ENCODE measurements at places on chromosomes 7 and 10.

GRCh38 chr10:117442944-117443685 is 67.9 kb upstream of the PDZD8 start:
- DNase-seq = peak; percentile 85

GRCh38 chr7:69433081-69433480 is 165.2 kb upstream of the AUTS2 start:
- DNase-seq = no peak

DNA sequence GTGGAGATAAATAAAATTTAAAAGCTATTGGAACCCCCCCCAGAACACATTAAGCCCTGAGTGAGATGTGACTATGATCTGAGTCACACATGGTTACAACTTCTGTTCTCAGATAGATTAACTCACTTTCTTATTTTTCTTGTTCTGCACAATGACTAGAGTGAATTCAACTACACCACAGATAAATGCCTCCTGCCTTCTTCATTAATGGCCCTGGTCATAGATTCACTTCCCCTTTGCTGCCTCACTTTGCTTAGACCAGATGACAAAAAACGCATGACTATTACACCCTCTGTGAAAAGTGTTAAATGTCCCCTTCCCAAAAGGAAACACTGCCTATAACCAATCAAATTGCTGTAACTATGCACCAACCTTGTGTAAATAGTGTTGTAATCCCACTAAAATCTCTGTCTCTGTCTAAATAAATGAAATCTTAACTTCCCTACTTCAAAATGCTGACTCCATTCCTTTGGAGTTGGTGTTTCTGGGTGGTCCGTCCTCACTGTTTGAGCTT is 49.4 kb downstream of the AKR1D1 start:
- peak; percentile 5 for DNase-seq

DNA sequence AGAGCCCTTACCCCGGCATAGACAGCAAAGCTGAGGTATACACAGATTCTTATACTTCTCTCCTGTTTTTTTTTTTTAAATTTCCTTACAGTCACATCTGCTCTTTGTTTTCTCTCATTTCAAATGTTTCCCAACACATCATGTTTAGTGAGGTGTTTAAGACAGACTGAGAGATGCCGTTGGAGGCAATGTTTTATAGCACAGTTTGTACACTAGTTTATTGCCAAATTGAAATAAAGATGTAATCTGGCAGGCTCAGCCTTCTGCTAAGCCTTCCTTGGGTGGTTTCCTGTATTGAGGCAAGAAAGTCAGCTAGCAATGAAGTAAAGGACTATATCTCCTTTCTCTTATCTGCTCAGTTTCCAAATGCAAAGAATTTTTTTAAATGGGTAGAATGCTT is 393.4 kb downstream of the SORCS1 start:
- peak; percentile 70 for DNase-seq

DNA sequence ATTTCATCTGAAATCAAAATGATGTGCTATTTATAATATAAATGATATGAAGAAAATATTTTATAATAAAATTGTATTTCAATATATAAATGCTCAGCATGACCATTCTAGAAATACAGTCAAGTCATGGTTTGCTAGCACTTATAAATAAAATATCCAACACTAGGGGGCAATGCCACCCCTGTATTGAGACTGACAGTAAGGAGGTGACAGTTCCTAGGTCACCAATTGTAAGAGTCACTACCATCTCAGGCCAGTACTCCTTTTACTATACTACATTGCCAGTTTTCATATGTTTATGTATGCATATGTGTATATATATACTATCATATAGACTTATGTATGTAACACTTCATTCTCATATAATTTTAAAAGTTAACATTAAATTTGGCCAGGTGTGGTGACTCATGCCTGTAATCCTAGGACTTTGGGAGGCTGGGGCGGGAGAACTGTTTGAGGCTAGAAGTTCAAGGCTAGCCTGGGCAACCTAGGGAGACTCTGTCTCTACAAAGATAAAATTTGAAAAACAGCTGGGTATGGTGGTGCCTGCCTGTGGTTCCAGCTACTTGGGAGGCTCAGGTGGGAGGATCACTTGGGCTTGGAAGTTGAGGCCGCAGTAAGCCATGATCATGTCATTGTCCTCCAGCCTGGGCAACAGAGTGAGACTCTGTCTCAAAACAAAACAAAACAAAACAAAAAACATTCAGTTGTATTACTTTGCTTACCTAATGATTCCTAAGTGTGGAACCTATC is 2.4 kb upstream of the CNOT4 start:
- peak; percentile 43 for DNase-seq

- peak; percentile 72 for DNase-seq
Observed at GRCh38 chr7:51315393-51316261, 982 bp downstream of the COBL start.

DNA sequence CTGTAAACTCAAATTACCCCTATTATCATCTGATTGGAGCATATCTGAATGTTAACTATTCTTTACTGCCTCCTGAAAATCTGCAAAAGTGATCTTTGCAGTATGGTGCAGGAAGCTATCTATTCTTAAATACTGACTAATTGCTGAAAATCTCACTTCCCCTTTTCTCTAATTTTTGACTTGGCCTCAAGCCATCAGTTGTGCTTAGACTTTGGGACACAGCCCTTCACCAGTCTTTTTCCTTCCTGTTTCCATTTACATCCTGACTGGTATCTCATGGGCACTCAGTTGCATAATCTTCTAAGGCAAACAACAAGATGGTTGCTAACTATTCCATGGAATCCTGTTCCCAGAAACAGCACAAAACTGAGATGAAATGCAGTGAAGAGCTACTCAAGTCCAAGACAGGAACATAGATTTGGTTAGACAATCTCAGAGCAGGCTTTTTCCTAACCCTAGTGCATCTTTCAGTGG is 228.5 kb downstream of the SORCS1 start:
- DNase-seq = no peak

GRCh38 chr10:43627942-43628341 is 20.7 kb downstream of the ZNF32 start:
- DNase-seq = no peak

DNA sequence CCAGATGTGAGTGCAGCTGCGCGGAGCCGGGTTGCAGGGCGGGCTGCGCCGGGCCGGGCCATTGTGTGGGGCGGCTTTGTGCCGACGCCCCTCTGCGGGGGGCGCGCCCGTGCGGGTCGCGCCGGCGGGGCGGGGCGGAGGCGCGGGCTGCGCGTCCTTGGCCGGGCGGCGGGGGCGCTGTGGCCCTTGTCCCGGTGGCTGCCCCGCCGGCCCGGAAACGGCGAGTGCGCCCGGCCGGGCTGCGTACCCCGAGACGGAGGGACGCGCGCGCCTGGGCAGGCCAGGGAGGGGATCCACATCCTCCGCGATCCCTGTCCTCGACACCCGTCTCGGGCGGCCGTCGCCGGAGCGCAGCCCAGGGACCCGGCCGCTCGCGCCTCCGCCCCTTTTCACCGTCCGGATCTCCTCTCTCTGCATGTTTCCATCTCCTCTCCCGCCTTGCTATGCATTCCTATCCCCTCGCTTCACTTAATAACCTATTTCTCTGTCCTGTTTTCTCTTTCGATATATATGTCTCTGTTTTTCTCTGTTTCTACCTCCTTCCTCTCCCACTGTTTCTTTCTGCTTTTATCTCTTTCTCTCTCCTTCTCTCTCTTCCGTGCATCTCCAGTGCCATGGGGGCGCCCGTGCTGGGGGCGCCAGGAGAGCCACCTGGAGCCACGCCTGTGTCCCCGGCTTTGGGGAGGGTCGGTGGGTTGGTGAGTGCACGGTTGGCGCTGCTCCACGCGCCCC is 765 bp downstream of the PFKFB3 start:
- peak; percentile 82 for DNase-seq

DNA sequence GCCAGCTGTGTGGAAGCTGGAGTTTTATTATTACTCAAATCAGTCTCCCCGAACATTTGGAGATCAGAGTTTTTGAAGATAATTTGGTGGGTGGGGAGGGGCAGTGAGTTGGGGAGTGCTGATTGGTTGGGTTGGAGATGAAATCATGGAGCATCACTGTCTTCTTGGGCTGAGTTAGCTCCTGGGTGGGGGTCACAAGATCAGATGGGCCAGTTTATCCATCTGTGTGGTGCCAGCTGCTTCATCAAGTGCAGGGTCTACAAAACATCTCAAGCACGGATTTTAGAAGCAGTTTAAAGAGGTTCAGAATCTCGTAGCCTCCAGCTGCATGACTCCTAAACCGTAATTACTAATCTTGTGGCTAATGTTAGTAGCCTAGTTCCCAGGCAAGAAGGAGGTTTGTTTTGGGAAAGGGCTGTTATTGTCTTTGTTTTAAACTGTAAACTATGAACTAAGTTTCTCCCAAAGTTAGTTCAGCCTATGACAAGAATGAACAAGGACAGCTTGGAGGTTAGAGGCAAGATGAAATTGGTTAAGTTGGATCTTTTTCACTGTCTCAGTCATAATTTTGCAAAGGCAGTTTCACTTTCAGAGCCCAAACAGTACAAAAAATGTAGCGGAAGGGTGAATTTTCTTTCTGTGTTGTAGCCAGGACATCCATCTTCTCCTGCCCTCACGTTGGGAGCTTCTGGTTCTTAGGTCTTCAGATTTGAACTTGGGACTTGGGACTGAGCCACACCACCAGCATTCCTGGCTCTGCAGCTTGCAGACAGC is 43.1 kb downstream of the KLF6 start:
- DNase-seq = no peak

- no peak for DNase-seq
Observed at GRCh38 chr10:11358011-11358410, 253.4 kb downstream of the USP6NL start.

DNA sequence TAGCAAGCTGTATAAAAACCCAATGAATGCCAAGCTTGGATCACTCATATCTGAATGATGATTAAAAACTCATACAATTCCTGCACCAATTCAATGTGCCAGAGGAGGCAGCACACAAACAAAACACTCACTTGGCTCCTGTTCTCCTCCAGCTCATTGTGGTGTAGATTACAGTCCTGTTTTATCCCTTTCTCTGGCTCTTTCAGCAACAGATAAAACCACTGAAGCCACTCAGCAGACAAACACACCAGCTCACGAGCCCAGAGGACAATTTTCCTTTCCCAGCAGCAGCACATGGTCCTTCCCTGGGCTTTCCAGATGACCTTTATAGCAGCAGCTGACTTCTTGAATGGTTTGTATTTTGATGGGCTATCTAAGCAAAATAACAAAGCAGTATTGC is 107.3 kb upstream of the STARD3NL start:
- DNase-seq = peak; percentile 44

GRCh38 chr10:100334762-100335161 is 4.7 kb upstream of the PKD2L1 start:
- no peak for DNase-seq

GRCh38 chr7:112080441-112080840 is 125.8 kb downstream of the DOCK4 start:
- DNase-seq = peak; percentile 26

- peak; percentile 87 for DNase-seq
Observed at GRCh38 chr10:103554488-103555324, 61.2 kb downstream of the NEURL1 start.

DNA sequence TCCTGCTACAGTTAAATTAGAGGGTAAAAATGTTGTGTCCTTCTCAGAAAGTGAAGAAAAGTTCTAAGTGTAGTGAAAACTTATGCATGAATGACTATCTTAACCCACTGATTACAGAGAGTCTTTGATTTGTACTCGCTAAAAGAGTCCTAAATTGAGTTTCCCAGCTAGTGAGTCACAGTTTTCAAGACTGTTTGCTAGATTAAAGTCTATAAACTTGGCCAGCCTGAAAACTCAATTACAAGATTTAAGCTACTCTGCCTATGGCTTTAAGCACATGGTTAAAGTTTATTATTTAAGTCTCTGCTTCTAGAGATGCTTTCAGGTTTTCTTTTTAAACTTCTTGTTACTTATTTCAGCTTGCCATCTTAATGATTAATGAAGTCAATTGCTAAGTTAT is 44.4 kb downstream of the MRPS24 start:
- no peak for DNase-seq

DNA sequence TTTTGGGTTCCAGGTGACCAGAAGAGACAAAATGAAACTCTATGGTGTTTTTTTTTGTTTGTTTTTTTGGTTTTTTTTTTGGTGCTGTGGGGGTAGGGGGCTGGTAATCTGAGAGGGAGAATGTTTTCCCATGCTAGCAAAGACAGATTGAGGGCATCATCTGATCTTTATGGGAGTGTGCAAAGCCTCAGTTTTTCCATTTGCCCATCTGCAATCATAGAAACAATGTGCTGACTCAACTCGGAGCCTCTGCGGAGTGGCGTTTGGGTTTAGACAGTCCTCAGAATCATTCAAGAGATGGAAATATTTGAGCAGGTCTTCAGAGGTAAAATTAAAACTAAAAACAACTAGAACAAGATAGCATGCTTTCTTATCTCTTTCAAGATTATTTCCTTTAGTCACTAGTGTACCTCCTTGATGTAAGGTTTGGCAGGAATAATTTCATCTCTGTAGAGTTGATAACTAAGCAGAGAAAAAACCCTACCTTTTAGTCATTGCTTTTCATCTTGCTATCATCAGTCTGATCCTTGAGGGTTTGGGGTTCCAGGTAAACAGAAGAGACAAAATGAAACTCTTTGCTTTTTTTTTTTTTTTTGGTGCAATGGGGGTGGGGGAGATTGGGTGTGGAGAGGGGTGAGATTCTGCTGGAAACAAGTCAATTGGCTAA is 18.0 kb downstream of the CNNM2 start:
- no peak for DNase-seq

GRCh38 chr10:42754155-42755027 is 28.2 kb upstream of the BMS1 start:
- DNase-seq = peak; percentile 56

- no peak for DNase-seq
Observed at GRCh38 chr7:50197549-50197948, 104.5 kb upstream of the ZPBP start.

DNA sequence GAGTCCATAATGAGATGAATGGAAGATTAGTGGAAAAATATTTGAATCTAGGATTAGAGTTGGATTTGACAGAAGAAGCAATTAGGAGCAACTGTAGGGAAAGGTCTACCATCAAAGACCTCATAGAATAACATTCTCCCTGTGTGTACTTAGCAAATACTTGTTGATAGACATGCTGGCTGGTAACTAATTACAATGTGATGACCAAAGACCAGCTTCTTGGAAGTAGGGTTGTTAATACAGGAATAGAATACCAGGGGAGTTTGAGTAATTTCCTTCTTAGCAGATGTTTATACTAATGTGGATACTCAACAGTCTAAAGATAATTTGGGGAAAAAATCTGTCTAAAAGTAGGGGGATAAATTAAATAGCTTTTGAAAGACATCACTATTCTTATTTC is 357.5 kb upstream of the BMPER start:
- no peak for DNase-seq

- no peak for DNase-seq
Observed at GRCh38 chr7:42194238-42194637, 42.8 kb downstream of the GLI3 start.

DNA sequence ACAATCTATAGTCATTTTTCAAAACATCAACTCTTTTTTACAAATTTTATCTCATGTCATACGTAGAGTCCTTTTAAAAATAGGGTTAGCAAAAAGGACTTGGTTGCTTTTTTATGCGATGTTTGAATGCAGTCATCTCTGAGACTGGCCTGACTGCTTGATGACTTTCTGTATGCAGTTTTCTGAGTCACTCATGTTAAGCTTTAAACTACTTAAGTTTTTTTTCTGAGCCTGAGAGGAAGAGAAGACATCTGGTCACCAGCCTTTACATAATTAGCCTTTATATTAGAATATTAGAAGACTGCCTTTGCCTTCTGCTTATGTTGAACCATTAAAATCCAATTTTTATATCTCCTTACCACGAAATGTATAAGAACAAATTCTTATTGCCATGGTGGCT is 834.4 kb upstream of the MBL2 start:
- no peak for DNase-seq

- DNase-seq = no peak
Observed at GRCh38 chr10:27844223-27844622, 98.6 kb upstream of the MKX start.

Data from tongue (tissue), 3 donors.